ENCODE measurements at places on chromosomes 1 and 21.

GRCh38 chr1:204408602-204409001 is 3.0 kb downstream of the PPP1R15B start:
- DNase-seq = no peak

GRCh38 chr1:234957330-234958065 is 171.1 kb downstream of the TOMM20 start:
- DNase-seq = no peak

DNA sequence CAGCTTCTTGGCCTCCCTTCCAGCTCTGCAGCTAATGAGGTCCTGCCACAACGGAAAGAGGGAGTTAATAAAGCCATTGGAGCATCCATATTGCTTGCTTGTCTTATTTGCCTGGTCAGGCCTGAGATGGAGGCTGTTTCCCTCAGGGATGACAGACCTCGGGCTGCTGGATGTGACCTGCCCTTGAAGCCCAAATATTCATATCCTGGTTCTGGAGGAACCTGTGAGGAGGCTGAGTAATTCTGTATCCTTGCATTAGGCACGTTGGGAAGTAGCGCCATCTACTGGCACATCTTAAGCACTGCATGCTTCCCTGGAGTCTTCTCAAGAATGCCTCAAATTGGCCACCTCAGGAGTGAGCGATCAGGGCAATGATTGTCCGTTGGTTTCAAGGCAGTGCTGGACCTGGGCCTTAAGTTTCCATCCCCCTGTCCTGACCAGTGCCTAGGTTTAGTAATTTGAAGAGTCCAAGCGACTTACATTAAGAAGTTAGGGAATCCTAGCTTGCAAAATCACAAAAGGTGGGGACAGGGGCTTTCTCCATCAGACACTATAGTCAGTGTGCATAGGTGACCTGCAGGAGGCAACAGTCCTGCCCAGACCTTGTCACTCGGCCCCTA is 13.8 kb upstream of the NASP start:
- peak; percentile 47 for DNase-seq

DNA sequence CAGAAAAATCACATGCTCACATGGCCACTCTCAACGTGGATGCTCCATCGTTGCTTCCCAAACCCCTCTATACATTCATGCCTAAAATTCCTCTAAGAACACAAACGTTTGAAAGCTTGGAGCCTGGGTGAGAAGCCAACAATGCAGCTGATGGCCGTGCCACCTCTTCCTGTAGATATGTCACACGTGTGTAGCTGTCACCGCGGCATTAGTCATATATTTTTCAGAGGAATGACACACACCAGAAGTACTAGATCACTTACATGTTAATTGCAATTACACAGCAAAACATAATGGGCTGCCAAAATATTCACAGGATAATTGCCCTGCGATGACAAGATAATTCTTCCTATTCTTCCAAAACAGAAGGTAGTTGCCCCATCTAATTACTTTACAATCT is 112.7 kb upstream of the BACE2 start:
- no peak for DNase-seq

GRCh38 chr1:67793562-67793961 is 39.7 kb downstream of the GNG12 start:
- DNase-seq = no peak

DNA sequence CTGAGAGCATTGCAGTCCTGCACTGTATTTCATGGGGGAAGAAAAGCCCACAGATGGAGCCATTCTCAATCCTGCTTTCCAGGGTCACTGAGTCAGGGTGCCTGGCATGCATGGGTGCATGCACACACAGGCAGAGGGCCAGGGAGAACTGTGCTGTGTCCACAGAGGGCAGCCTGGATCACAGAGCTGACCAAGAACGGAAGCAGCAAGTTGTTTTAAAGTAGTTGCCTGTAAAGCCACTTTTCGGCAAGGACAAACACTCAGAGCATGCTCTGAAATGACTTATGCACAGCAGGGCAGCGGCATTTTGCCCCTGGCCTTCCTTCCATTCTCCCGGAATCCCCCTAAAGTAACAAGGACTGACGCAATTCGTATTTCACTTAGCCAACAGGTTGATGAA is 3.6 kb downstream of the ERG start:
- DNase-seq = no peak

GRCh38 chr1:165598676-165599059 is 32.4 kb upstream of the MGST3 start:
- DNase-seq = no peak
